ENCODE measurements at places on chromosomes 12 and 14.

DNA sequence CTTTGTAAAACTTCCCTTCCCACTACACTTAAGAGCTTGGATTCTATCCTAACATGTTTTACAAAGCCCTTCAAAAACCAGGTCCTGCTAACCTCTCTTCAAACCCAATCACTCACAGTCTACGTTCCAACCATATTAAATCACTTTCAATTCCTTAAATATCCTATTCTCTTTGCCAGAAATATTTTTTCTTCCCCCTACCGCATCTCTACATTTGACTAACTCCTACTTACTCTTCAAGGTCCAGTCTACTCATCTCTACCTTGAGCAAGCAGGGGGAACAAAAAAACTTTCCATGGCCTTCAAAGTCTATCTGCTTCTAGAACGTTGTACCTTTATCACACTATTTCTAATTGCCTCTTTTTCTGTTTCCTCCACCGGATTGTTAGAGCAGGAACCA lies 6.1 kb downstream of the ERGIC2 start:
- ATAC-seq: no peak

DNA sequence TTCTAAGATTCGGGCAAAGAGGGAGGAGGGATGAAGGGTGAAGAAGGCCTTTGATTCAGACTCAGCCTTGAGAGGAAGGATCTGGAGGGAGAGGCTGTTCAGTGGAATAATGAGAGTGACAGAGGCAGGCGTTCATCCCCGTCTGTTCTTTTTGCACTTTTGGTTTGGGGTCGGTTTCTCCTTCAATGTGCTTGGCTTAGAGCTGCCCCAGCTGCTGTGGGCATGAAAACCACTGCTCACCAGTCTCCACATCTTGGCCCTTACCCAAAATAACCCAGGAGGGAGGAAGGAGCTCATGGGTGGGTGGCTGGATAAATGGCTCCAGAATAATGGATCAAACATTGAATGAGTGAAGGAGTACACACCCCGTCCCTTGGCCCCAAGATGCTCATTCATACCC lies 261.7 kb upstream of the FKBP4 start:
- no peak for ATAC-seq

DNA sequence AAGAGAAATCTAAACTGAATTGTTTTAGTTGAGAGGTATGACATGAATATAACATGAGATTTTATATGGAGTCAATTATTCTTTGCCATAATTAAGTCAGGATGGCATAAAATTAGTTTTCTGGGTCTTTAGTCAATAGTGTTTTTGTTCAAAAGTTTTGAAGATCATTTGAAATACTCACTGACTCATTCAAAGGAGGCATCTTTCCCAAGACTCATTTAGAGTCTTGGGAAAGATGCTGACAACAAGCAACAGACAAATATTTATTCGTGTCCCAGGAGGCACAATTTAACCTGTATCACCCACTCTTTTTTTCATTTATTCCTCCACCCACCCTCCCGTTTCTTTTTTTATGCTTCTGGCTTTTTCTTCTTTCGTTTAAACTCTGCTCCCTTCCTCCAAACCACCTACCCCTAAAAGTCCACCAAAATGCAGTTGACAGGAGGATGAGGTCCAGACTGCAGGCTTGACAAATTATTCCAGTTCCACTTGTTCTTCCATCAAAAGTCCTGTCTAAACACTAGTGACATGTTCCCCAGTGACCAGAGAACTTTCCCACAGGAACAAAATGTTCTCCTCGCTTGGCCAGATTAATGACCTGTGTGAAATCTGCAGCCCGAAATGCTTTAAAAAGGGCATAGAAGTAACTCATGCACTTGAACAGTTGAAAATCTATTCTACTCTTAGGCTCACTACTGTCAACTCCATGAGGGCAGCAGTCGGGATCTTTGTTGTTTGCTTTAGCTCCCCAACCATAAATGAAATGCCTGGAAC lies 43.3 kb upstream of the CSRP2 start:
- ATAC-seq: no peak

GRCh38 chr12:57864442-57865083 lies 18.0 kb upstream of the CTDSP2 start:
- ATAC-seq: peak; percentile 71

- no peak for ATAC-seq
Observed at GRCh38 chr14:89720741-89721729, 233.5 kb downstream of the EFCAB11 start.

DNA sequence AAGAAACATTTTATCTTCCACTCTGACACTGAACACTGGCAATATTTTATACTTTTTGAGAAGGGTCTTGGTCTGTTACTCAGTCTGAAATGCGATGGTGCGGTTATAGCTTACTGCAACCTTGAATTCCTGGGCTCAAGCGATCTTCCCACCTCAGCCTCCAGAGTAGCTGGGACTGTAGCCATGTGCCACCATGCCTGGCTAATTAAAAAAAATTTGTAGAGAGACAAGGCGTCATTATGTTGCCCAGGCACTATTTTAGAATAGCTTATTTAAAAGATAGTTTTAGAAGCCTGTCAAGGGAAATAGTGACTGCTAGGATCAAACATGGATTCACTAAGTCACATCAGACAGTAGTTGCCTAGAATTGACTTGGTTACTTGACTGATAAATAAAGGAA lies 5.9 kb downstream of the ERC1 start:
- ATAC-seq: no peak

DNA sequence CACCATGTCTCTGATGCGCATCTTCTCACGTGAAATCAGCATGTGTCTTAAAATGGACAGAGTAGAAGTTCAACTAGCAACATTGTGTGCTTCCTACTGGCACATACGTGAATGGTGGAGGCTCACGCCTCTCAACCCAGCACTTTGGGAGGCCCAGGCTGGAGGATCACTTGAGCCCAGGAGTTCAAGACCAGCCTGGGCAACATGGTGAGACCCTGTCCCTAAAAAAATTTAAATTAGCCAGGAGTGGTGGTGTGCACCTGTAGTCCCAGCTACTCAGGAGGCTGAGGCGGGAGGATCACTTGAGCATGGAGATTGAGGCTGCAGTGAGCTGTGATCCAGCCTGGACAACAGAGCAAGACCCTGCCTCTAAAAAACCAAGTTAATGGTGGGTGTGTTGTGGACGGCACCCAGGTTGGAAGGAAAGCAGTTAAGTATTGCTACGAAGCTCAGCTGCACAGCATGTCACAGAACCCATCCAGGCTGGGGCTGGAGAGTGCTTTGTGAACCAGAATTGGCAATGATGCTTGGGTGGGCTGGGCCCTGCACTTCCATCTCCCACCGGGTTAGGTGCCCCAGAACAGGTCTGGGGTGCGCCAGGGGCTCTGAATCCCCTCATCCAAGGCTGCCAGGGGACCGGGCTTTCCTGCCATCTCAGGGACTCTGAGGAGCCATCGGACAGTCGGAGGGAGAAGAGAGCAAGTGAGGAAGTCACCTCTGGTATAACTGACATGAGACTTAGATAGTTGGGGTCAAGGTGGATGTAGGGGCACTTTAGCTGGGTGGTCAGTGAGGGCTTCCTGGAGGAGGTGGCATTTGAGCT lies 33.0 kb upstream of the ULK1 start:
- no peak for ATAC-seq

GRCh38 chr12:30145684-30146032 lies 361.9 kb upstream of the TMTC1 start:
- no peak for ATAC-seq

DNA sequence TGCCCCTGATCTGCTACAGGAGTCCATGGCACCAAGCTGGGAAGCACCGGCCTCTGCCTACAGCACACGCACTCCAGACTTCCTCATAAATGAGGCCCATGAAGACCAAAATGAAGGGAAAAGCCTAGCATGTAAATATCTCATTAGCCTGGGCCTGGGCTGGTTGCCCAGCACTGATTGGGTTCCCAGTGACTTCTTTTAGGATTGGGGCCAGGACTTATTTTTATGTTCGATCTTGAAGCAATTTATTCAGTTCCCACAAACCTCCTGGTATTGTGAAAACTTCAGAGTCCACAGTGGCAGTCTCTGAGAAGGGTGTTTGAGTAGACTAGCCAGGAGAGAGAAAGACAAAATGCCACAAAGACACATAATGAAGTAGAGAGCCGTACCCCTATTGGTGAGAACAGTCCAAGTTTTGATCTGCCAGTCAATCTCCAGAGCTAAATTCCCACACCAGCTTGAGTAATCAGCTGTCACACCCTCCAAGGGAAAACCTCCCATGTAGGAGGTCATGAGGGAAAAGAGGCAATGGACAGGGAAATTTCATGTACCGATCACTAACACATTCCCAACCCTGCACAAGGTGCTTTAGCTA lies 78.2 kb downstream of the PHLDA1 start:
- ATAC-seq: peak; percentile 67

GRCh38 chr12:81414441-81414840 lies 336.6 kb downstream of the ACSS3 start:
- no peak for ATAC-seq

DNA sequence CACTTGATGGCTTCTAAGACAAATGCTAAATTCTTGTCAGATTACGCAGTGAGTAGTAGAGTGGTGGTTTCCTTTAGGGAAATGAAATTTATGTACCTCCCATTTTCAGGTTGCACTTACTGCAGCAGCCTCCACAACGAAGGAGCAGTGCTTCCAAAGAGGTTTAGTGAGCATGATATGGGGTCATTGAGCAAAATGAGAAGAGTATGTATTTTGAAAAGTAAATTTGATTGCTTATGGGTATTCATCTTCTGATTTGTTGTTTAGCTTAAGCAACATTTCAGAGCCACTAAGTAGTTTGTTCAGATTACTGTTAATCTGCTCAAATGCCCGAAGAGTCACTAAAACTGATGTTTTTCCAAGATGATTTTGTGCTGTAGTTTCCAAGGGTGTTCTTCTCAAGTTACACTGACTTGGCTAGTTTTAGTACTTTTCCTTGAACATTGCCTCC lies 493.6 kb downstream of the PCNX1 start:
- peak; percentile 80 for ATAC-seq

DNA sequence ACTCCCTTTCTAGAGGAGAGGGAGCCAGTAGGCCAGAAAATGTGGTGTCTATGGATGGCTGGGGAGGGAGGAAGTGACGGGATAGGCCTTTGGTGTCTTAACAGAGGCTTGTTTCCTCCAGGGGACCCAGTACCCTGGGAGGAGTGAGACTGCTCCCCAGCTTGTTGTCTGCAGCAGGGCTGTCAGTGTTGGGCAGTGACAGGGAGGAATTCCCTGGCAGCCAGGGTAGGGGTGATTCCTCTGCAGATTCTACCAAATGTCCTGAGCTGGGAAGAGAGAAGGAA lies 64.0 kb downstream of the GALNT16 start:
- no peak for ATAC-seq

GRCh38 chr12:101838628-101839323 lies 8.0 kb upstream of the GNPTAB start:
- ATAC-seq: no peak

GRCh38 chr14:97413966-97414717 lies 617.0 kb downstream of the VRK1 start:
- ATAC-seq: no peak

DNA sequence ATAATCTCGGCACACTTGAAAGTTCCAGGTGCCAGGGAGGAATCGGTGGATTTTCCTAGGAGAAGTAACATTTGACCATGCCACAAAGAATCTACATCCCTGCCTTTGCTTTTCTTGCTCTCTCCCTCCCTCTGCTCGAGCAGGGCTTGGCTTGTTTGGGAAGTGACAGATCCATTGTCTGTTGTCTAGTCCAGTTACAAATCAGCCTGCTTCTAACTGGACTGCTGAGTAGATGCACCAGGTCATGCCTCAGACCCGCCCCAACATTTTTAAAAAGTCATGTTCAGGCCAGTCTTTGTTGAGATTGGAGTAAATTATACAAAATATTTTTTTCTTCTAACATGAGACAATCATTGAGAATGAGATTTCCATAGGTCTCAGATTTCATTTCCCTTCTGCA lies 153.4 kb downstream of the GCH1 start:
- ATAC-seq: no peak

- no peak for ATAC-seq
Observed at GRCh38 chr14:104644656-104645378, 40.2 kb upstream of the TMEM179 start.

DNA sequence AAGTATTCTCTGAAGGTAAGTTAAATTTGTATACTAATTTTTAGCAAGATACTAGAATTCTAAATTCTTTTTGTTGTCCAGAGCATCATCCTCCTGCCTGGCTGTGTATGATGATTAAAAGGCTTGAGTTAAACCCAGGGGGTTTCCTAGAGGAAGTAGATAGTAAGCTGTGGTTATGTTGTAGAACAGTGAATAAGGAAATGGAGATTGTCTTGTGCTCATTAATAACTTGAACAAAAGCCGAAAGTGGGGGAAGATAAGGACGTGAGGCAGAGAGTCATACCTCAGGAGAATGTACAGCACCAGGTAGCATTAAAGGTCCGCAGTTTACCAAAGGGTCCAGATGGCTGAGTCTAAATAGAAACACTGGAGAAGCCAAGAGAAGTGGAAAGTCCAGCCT lies 42.0 kb downstream of the CKB start:
- ATAC-seq: no peak

DNA sequence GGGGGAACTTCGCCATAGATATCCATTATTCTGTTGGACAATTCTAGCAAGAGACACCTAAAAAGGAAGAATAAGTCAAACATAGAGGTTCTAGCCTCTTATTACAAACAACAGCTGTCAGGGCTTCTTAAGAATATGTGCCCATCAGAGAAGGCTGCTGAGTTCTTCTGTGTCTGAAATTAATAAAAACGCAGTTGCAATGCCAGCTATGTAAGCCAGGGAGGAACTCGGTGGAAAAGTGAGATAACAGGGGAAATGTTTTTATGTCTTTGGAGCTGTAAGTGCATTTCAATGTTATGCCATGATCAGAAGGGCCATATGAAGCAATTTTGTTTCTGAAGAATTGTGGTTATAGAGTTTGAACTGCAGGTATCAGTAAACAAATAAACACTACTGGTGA lies 95.0 kb downstream of the SYT1 start:
- peak; percentile 63 for ATAC-seq

GRCh38 chr14:80491131-80491530 lies 279.8 kb upstream of the DIO2 start:
- ATAC-seq: peak; percentile 57

DNA sequence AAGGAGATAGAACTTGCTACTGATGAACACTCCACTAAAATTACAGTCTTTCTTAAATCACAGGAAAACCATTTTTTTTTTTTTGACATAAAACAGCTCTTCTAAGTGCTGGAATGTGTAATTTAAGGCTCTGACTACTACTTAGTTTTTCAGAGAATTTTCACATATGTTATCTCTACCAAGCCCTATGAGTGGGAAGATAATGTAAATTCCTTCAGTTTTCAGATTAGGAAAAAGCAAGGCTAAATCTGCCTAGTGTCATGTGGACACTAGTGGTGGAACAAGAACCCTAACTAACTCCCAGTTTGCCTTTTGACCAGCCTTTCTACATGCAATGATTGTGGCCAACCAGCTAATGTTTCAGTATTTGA lies 37.3 kb upstream of the CSRP2 start:
- ATAC-seq: peak; percentile 56

GRCh38 chr14:35480119-35480769 lies 53.7 kb upstream of the INSM2 start:
- ATAC-seq: no peak

DNA sequence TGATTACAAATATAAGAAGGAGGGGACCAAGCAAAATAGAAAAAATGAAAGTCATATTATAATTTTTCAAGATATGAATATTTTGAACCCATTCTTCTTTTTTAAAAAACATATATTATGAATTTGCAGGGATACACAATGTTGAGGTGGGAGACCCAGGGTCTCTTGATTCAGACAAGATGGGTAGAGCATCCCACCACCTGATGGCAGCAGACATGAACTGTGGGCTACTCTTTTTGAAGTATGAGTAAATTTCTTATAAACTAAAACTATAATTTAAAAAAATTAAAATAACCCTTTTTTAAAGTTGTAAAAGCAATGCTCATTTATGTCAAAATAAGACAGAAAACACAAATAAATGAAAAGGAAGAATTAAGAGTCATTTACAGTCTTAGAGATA lies 202.7 kb upstream of the PRICKLE1 start:
- no peak for ATAC-seq

- ATAC-seq: peak; percentile 60
Observed at GRCh38 chr12:51818566-51819300, 29.8 kb downstream of the FIGNL2 start.
